NCI-H446 treated with DMSO at 0.1 percent for 48 hours (cell line): ENCODE measurements at places on chromosomes 7 and 10.
A peak's percentile ranks its signal among the peaks of the same experiment; 100 is the strongest.

DNA sequence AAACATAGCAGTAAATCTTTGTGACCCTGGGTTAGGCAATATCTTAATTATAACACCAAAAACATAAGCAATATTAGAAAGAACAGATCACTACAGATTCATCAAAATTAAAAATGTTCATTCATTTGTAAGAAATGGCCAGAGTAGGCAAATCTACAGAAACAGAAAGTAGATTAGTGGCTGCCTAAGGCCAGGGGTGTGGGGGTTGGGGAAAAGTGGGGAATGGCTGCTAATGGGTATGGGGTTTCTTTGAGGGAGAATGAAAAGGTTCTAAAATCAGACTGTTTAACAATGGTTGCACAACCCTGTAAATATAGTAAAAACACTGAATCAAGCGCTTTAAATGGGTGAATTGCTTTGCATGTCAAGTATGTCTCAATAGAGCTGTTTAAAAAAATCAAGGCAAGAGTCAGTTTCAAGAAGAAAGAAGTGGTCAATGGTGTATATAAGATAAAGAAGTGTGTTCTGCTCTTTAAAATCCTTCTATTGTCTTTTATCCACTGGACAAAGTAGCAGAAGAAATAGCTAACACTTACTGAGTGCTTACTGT lies 42.6 kb downstream of the CDK6 start:
- DNase-seq: no peak

DNA sequence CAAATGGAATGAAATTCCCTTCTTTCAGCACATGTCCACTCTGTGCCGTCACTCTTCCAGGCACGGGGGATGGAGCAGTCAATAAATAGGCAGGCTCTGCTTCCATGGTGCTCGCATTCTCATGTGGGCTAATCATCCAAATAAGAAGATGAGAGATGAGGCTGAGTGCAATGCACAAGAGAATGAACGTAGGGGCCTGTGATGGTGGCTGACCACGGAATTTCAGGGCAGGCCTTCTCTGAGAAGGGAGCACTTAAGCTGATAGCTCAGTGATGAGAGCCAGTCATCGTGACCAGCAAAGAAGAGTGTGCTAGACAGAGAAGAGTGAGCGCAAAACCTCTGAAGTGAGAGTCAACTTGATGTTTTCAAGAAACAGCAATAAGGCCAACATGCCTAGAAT lies 47.9 kb downstream of the TAF3 start:
- DNase-seq: no peak

DNA sequence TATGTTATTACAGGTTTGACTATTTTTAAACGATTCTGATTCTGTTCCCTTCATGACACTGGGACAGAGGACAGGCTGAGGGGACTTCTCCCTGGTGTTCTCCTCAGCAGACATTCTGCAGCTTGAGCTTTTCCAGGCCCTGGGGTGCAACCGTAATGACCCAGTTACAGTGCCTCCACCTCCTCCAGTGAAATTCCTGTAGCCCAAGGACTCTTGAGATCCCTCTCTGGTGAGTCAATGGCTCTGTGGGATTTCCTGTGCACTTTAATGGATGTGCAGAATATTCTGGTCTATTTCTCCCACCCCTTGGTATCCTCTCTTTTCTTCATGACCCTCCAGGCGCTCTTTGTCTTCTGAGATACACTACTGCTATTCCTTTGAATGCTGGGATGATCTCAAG lies 319.3 kb downstream of the INHBA start:
- DNase-seq: no peak

DNA sequence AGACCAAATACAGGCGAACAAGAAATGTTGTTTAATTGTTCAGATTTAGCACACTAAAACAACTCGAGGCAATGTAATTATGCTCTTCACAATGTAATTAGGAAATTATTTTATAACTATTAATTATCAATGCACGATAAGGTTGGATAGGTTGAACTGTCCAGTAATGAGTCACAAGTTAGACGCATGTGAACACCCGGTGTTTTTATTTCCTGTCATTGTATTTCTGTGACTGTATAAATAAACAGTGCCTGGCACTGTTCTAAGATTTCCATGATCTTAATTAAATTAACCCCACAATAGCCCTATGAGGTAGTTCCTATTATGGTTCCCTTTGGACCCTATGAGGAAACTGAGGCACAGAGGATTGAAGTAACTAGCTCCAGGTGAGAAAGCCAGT lies 26.2 kb downstream of the C10orf105 start:
- DNase-seq: no peak

DNA sequence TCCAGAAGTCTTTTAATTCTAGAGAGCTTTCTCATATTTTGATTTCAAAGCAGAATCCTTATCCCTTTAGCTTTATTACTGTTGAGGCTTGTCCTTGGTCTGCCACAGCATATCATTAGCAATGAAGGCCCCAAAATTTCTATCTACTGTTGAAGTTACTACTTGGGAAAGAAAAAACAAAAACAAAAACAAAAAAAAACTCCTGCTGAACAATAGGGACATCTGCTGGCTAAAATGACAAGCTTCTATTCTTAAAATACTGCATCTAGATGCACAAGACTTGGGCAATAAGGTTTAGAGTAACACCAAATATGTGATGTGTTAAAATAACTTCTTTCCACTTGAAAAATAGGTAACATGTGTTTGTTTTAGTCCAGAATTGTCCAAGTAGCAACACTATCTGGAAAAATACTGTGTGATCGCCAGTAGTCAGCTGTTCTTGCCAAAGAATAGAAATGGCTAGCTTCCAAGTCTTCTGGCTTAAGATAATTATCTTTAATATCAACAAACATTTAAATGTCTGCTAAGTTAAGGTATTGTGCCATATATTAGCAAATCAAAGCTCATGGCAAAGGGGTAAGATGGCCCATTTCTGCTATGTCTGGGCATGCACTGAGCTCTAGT lies 3.8 kb upstream of the DMTF1 start:
- peak; percentile 31 for DNase-seq

DNA sequence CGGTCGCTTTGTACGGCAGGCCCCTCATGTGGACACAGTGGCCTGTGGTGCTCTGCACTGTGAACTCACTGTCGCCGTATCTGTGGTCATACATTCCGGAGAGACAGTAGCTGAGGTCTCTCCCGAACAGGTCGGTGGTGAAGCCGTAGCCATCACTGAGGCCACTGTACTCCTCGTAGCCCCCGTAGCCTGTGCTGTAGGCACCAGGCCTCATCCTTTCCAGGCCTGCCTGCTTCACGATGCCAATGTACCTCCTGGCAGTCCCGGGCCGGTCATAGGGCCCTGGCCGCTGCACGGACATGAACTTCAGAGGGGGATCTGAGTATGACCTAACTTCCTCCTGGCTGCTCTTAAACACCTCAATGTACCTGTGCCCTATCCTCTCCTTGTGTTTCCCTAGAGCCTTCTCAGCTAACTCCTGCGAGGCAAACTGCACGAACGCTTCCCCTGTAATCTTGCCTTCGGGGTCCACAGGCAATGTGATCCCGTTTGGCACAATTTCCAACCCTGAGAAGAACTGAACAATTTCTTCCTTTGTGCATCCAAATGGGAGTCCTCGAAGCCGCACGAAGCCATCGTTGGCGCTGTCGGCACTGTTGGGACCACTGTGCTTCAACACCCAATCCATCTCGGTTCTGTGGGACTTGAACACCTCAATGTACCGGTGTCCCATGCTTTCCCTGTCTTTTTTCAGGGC lies 15.7 kb downstream of the FXYD4 start:
- no peak for DNase-seq

DNA sequence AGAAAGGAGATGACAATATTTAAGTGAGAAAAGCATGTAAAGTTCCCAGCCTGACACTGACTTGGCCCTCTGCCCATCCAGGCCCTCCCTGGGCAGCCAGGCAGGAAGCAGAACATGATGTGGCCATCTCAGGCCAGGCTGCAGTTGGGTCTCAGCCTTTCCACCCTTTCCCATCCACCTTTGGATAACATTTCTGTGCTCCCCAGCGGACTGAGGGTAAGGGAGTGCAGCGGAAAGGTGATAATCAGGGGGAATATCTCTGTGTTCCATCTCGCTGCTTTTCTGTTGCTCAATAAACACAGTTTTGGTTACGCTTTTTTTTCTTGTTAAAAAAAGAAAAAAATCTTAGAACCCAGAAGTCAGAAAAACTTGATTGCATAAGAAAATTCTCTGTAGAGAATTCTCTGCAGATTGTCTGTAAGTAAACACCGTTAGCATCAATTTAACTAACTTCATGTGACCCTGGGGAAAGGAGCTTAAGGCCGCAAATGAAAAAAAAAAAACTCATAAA lies 37.2 kb upstream of the TARP start:
- no peak for DNase-seq

GRCh38 chr7:102322202-102322715 lies 34.0 kb downstream of the SPDYE6 start:
- DNase-seq: no peak

- no peak for DNase-seq
These were observed 114.1 kb downstream of the ZFAND4 start for GRCh38 chr10:45558425-45558824.

DNA sequence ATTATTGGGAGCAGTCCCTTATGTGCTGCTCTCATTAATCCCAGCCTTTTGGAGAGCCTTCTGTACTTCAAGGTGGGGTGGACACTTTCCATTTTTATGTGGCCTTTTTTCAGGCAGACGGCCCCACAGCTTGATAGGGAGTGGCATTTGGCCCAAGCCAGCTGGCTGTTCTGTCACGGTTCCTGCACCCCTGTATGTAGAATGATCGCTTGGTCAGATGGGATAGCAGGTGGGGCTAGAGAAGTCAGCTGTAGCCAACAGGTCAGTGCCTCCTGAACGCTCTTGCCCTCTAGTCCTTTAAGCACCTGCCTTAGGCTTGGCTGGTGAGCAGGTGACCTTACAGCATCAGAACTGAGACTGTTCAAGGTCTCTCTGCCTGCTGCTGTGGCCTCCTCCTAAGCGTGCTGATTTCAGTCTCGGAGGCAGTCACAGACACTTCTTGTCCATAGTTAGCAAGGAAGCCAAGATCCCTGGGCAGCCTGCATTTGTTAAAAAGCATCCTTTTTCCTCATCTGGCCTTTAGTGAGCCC lies 95.3 kb downstream of the LRRC4 start:
- DNase-seq: no peak

GRCh38 chr7:158828133-158829020 lies 932 bp downstream of the ESYT2 start:
- DNase-seq: no peak

DNA sequence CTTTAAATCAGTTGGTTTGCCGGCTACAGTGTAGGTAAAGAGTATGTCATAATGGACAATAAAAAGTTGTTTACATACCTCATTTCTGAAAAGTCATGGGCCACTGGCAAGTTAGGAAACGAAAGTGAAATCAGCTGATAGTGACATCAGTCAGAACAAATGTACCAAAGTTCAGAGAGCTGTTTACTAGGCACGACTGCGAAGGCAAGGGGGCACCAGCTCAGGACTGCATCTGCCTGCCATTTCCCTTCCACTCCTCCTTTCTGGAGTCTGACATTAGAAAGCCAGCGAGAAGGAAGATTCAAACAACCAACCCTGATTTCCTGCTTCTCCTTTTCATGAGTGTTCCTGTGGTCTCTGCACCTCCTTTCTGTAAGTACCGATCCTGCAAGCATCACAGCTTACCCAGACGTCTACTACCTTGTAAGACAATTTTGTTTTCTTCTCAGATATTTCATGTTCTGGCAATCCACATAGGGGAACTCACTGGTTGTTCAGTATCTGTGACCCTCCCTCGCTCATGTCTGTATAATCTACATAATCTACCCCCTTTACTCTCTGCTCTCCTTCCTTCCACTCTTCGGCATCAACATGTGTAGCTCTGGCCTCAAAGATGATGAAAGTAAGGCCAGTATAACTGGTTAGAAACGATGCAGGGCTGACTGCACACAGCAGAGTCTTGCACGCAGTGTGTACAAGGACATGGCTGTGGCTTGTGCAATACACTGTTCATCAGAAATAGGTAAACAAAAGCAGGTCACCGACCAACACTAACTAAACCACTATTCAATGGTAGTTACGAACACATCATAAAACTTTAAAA lies at the start of gene TMEM140:
Gene TMEM140 (plus strand): TSS at position 174 of the 823 bp plus-strand sequence. CDS start 16,370 bp downstream, outside the sequence.
- no peak for DNase-seq

GRCh38 chr10:116838143-116838725 lies 11.1 kb upstream of the ENO4 start:
- DNase-seq: no peak

GRCh38 chr10:103451831-103452505 lies at the start of gene CALHM2:
Gene CALHM2, minus strand, starts transcription at chr10:103452370. Its CDS starts 2,429 bp downstream, at chr10:103449941.
- DNase-seq: no peak

DNA sequence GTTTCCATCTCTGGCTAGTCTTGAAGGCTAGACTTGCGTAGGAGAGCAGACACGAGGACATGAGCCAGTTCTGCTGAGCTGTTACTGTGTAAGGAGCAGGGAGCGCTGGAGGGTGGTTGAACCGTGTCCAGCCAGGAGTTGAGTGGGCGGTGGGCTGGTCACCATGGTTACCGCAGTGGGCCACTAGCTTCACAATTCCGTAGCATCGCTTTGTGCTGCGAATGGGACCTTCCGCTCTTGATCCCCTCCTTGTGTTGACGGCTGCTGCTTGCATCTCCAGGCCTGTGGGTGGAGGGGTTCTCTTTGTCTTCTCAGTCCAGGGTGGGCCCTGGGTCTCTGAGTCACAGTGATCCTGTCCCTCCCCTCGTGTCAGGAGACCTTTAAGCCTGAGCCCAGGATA lies 49.4 kb upstream of the OCM start:
- no peak for DNase-seq

- DNase-seq: no peak
These were observed 184.9 kb downstream of the BAMBI start for GRCh38 chr10:28862219-28862618.

DNA sequence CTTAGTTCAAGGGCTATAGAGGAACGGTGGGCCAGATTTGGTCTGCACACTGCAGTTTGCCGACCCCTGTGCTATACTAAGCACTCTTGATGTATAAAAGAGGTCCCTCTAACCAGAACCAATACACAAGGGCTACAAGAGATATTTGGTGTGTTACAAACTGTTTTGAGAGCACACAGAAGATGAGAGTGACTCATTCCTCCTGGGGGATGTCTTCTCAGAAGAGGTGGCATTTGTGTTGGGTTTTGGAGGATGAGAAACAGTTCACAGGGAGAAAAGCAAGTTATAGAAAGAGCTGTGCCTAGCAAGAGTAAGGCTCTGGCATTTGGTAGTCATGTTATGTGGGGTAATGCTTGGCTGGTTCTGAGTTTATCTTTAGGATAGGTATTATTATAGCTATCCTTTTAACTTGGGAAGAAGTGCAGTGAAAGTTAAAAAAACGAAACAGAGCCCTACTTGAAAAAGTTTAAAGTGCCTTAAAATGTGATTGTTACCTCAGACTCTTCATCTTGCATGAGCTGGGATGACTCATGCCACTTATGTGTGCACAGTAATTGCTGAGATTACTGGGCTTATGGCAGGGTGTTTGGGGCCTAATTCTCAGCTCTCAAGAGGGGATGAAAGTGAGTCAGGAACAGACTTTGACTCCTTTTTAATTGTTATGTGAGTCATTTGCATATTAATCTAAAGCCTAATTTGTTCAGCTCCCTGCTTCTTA lies 160.4 kb downstream of the KIF20B start:
- peak; percentile 76 for DNase-seq

- DNase-seq: no peak
These were observed 15.8 kb downstream of the GLCCI1 start for GRCh38 chr7:7984424-7984823.

DNA sequence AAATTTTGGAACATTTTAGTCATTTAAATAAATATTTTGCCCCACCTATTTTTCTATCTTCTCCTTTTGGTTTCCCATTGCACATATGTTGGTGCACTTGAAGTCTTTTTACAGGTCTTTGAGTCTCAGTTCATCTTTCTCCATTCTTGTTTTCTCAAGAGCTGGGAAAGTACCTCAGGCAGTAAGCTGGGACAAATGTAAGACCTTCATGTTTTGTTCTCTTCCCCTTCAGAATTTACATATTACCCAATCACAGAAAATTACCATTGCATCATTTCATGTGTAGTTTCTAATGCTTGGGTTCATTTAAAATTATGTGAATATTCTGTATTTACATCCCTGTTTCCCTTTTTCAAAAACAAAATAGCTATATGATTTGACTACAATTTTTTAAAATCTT lies 1150.0 kb upstream of the POT1 start:
- DNase-seq: no peak
